ENCODE measurements at places on chromosomes 1 and 21. TPM values are rescaled to one million over a fixed set of nuclear protein-coding genes. Genes with fewer than 3 reads are reported as not detected.

Gene LAMTOR5
- 91.5 TPM for total RNA-seq

Gene TEDDM1
- not detected for total RNA-seq

Gene KLHDC9
- total RNA-seq = 4.2 TPM

Gene TMPRSS2
- total RNA-seq = not detected

Gene IL20
- total RNA-seq = not detected

Gene RIPK4
- total RNA-seq = 1.0 TPM

Gene SFN
- 1.2 TPM for total RNA-seq

Gene TRAPPC3
- total RNA-seq = 54.7 TPM
